ENCODE measurements at places on chromosomes 13 and 19.

DNA sequence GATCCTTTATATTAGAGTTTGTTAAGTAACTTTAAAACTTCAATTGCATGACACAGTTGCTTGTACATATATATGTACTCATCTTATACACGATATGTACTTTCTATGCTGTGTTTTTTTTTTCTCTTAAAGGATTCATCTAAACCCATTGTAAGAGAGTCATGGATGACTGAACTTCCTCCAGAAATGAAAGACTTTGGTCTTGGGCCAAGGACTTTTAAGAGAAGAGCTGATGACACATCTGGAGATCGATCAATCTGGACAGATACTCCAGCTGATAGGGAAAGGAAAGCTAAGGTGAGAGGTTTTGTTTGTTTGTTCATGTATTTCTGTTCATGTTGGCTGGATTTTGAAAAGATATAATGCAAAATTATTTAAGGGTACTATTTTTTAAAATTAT lies 26.0 kb downstream of the GPALPP1 start:
- no peak for DNase-seq

- DNase-seq, result no peak
These were observed 77.4 kb downstream of the CYSLTR2 start for GRCh38 chr13:48731001-48731658.

- DNase-seq, result no peak
These were observed at the start of gene ADM5 for GRCh38 chr19:49689133-49690078. ADM5 (plus strand) TSS chr19:49689594; CDS start chr19:49689838, 244 bp downstream.

GRCh38 chr19:55738302-55738701 lies at the start of gene NLRP9:
NLRP9 (minus strand) TSS chr19:55738402; CDS start chr19:55738374, 28 bp downstream.
- no peak for DNase-seq

- DNase-seq, result no peak
These were observed 191.6 kb downstream of the DLEU7 start for GRCh38 chr13:50651922-50652321.

DNA sequence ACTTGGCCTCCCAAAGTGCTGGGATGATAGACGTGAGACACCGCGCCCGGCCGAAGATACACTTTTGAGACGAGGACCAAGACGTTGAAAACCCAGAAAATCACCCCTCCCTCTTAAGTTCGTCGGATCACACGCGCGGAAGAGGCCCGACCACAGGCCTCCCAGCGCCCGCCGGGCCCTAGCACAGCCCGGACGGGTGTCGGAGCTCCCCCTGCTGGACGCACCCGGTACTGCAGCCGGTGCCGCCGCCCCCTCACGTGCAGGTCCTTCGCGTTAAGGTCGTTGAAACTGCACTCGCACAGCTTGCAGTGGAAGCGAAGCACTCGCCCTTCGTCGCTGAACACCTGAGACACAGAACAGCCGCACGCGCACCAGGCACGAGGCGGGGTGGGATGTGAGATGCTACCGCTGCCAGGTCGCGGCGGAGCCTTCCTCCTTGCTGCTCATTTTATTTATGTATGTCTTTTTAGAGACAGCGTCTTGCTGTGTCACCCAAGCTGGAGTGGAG lies 35.7 kb upstream of the MATK start:
- peak; percentile 55 for DNase-seq

GRCh38 chr19:29831041-29831548 lies 19.3 kb downstream of the CCNE1 start:
- no peak for DNase-seq

GRCh38 chr19:34676697-34677385 lies at the start of gene SCGB2B2:
SCGB2B2 (minus strand) TSS chr19:34677159; CDS start chr19:34594563, 82,596 bp downstream.
- DNase-seq, result peak; percentile 36

DNA sequence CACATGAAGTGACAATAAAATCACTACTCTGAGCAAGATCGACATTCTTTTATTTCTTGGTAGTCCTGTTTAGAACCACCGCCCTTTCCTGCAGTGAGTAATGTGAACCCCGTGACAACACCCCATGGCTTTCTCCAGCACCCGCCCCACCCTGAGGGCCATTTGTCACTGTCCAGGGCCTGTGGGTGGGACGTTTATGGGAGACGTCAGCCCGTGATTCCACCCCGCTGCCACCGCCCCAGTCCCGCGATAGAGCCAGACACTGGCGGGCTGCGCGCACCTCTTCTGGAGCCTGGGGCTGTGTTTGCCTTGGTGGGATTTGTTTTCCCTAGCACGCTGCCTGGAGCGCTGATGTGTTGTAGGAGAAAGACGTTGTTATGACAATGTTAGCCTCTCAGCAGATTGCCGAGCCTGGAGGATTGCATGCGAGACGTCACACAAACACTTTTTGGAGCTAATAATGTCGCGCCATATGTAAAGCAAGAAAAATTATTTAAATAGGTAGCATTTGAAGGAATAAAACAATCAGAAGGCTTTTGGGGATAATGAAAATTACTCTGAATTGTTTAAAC lies 263.7 kb downstream of the TEX29 start:
- DNase-seq, result no peak

- no peak for DNase-seq
These were observed 475.5 kb downstream of the TSHZ3 start for GRCh38 chr19:30873691-30874090.

DNA sequence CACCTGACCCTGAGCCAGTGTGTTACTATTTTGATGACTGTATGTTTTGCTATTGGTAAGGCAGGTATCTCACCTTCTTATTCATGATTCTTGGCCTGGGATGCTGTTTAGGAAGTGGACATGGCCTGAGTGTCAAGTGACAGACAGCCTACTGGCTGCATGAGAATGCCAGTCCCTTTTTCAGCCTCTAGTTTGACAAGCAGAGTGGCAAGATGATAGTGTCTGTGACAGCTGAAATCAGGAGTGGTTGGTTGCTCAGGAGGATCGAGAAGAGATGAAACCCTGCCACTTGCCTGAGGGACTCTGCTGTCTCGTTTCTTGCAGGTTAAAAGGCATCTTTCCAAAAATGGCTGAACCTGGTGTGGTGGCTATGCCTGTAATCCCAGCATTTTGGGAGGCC lies 7.1 kb upstream of the ELOF1 start:
- no peak for DNase-seq

GRCh38 chr13:25867038-25867437 lies 184.8 kb downstream of the SHISA2 start:
- DNase-seq, result no peak

- no peak for DNase-seq
These were observed 10.7 kb downstream of the PPP1R37 start for GRCh38 chr19:45103508-45104319.

DNA sequence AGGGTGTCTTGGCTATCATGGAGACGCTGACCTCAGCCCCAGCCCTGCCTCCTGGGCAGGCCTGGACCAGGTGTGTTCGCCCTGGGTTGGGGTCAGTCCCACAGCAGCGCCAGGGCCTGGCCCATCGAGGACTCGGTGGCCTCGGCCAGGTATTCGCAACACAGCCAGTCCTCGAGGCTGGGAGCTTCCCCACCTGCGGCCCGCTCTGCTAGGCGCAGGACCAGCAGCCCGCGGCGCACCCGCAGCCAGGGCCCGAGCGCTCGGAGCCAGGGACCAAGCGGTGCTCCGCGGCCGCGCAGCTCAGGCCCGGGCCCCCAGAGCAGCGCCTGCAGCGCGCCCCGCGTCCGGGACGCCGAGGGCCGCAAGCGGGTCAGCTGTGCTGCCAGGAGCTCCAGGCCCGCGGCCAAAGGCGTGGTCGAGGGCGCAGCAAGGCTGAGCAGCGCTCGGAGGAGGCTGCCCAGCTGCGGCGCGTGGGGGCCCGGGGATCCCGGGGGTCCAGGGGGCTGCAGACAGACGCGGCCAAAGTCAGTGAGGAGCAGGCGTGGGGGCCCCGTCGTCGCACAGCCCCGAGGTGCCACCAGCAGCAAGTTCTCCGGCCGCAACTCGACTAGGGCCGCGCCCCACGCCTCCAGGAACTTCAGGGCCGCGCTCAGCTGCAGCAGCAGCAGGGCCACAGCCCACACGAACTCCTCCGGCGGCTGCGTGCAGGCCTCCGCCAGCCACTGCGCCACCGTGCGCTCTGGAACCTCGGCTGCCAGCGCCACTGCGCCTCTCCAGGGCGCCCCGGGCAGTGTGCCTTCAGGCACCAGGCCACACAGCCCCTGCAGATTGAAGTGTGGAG lies 6.2 kb downstream of the PEAK3 start:
- no peak for DNase-seq

DNA sequence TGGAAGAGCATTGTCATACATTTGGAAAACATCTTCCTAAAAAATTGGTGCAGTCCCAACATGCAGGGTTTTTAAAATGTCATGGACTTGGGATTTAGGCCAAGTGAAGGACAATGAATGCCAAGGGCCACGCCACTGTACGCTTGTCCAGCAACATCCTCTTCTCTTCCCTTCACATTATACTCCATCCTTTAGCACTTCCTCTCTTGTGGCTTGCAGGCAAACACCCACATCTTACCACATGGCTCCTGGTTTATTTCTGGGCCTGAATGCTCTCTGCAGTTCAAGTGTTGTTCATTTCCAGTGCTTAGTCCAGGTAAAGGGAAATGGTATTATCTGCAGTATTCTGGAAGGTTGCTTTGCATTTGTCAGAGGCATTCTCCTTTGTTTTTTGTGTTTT lies 45.0 kb downstream of the CBY2 start:
- DNase-seq, result no peak

DNA sequence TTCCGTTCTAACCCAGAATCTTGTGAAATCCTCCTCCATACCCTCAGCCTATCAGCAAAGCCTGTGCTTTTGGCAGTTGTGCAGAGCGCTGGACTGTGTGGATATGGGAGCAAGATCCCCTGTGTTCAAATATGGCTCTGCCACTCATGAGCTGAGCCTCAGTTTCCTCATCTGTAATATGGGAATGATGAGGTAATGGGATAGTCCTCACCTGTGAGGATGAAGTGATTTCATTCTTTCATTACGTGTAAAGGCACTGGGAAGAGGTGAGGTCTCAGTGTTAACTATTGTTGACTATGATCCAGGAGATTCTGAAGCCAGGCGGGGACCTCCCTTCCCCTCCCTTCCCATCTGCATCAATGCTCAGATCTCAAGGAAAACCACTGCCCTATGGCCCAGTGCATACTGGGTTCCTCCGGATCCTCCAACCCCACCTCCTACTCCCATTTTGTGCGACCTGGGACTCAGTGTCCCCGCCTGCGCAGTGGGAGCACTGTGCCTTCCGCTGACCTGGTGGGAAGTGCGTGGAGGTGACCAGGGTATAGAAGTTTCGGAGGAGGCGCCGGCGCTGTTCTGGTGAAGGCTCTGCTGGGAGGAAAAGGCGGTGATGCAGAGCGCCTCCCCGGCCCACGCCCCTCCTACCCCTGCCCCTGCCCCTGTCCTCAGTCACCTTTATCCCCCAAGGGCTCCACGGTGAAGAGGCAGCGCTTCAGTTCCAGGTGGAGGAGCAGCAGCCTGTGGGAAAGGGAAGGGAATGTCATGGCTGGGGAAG lies 5.0 kb downstream of the FUZ start:
- no peak for DNase-seq

DNA sequence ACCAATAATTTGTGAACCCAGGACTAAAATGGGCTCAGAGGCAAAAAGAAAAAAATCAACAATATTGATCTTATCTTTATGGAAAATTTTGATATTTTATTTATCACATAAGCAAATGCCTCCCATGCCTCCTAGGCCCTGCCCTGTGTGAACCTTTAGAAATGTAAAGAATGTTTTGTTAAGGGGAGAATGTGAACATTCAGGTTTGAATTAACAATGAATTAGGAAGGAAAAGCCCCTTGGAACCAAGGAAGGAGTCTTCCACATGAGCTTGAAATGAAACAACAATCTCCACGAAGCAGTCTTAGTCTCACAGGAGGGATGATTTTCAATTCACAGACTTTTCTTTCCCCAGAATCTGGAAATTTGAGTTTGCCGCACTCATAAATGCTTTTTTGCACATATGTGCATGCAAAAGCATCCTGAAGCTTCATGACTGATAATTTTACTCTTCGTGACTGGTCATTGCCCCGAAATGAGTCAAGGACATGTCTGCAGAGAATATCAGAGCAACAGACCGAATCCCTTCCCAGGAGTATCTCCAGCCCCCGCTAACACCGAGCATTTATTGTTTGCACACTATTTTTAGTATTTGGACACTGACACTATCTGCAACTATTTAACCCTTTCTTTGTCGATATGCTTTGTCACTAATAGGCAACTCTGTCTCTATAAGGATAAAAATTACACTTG lies 135.2 kb downstream of the DCT start:
- no peak for DNase-seq
